IPS DF 19.7 (cell line): ENCODE measurements at places on chromosomes 5 and 9.

DNA sequence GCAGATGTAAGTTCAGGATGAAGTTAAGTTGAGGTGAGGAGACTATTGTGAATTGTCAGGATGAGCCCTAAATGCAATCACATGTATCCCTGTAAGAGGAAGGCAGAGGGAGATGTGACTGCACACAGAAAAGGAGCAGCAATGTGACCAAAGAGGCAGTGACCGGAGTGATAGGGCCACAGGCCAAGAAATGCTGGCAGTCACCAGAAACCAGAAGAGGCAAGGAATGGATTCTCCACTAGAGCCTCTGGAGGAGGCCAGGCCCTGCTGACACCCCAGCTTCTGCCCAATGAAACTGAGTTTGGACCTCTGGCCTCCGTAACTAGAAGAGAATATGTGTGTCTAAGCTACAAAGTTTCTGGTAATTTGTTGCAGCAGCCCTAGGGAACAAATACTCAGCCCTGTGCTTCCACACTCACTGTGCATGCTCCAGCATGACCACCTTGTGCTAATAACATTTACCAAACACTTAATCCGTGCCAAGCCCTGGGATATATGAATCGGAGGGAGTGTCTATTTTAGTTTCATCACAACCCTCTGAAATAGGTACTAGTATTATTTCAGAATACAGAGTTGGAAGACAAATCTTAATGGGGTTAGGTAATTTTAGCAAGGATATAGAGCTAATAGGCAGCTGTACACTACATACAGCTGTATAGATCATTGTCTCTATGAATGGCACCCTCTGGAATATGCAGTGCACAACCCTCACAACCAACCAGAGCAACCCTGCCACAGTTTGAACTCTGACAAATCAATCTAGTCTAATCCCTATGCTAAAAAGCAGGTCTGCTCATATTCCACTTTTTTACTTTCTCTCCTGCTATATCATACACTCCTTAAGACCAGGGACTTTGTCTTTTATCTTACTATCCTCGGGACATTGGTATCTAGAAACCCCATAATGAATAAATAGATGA, 7.8 kb upstream of the GPX8 start:
- no peak for DNase-seq

- DNase-seq: no peak
Observed at GRCh38 chr9:136363949-136364748, 605 bp upstream of the DNLZ start.

- DNase-seq: no peak
Observed at GRCh38 chr5:111116550-111116949, 24.4 kb downstream of the WDR36 start.

DNA sequence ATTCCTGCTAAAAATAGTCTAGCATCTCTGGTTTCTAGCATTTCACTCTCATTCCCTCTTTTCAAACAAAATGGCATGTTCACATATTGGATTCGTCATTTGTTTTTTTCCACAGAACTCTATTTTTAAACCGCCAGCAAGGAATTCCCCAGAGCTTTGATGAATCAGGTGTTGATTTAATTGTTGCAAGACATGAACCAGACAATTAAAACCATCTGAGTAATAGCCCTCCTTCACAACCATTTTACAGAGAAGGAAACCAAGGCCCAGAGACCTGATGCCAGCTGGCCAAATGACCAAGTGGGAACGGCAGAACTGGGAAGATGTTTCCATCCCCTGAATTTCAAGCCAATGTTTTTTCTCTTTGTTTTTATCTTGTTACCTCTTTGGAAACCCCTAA, 167.0 kb downstream of the CAAP1 start:
- DNase-seq: no peak

- DNase-seq: no peak
Observed at GRCh38 chr9:128153947-128154695, 4.9 kb downstream of the LCN2 start.

DNA sequence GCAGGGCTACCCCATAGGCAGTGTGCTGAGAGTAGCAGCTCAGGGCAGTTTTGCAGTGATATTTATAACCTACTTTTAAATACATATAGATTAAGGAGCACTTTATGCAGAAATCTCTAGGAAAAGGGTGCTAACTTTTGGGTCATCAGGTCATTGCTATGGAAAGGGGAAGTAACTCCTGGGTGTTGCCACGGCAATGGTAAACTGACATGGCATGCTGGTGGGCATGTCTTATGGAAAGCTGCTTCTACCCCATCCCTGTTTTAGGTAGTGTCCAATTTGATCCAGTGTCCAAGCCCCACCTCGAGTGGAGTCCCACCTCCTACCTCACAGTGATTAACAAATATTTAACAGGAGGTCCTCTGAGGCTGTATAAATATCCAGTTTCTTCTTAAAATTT, 56.8 kb upstream of the XPA start:
- no peak for DNase-seq

- no peak for DNase-seq
Observed at GRCh38 chr5:208449-209114, 9.4 kb downstream of the CCDC127 start.

DNA sequence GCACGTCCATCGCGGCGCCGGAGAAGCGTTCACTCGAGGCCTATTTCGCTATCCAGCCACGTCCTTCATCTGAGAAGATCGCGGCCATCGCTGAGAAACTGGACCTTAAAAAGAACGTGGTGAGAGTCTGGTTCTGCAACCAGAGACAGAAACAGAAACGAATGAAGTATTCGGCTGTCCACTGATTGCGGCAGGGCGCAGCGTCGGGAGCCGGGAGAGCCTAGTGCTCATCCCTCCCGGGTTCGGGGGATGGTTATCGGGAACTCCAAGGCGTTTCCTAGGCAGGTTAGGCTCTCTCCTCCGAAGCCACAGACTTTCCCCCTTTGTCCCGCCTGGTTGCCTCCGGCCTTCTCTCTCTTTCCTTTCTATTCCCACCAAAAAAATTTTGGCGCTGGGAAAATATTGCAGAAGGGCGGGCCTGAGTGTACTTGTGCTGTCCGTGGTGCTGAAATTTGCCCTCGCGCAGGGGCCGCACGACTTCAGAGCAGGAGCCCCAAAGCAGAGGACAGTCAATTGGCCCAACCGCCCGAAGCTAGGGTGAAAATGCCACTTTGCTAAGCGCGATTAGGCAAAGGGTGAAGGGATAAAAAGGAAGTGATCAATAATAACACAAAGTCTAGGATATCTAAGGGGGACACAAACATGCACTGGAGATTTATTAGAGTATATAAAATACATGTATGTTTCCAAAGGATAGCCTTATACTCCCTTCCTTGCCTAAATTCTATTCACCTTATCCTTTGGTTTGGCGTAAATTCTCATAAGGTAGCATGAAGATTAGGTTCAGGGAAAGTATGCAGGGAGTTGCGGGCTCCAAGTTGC, 1.8 kb downstream of the POU4F3 start:
- DNase-seq: no peak

- DNase-seq: peak; percentile 28
Observed at GRCh38 chr5:144356489-144356888, 185.8 kb downstream of the KCTD16 start.

GRCh38 chr5:5348135-5348534, 74.3 kb upstream of the ICE1 start:
- DNase-seq: no peak
